NCI-H2107 (cell line): ENCODE measurements at places on chromosomes 4 and X.

GRCh38 chrX:115892056-115892708 is 278.4 kb upstream of the AGTR2 start:
- no peak for DNase-seq

GRCh38 chr4:60365176-60365575 is 835.0 kb upstream of the ADGRL3 start:
- no peak for DNase-seq

DNA sequence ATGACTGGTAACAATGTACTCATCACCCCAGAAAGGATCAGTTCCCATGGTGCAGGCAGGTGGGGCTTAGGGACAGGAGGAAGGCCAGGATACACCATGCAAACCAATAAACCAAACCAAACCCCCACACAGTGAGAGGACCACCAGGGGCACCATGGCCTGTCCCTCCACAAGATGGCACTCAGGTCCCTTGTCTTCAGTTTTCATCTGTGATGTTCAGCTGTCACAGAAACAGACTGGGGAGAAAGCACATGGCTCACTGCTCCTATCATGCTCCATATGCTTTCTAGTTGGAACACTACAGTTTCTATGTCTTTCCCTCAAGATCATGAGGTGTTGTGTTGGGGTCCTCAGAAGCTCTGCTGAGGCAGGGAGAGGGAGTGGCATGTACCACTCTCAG is 10.1 kb downstream of the HS3ST1 start:
- no peak for DNase-seq

- no peak for DNase-seq
Observed at GRCh38 chrX:108558217-108558616, 118.6 kb downstream of the COL4A5 start.

- DNase-seq, result no peak
Observed at GRCh38 chr4:2649604-2650114, 106.5 kb downstream of the TNIP2 start.
